ENCODE measurements at places on chromosomes 16 and 17. TPM values are rescaled to one million over a fixed set of nuclear protein-coding genes. Genes with fewer than 3 reads are reported as not detected.

ST6GALNAC1 gene
- total RNA-seq, result not detected

EFCAB5 gene
- total RNA-seq, result 0.87 TPM

SLC47A1 gene
- total RNA-seq, result 5.3 TPM

UNC45B gene
- not detected for total RNA-seq

ZNF423 gene
- not detected for total RNA-seq

AOC3 gene
- total RNA-seq, result 0.13 TPM

MYBBP1A gene
- 249 TPM for total RNA-seq

PPP1R1B gene
- 1.4 TPM for total RNA-seq

ABI3 gene
- not detected for total RNA-seq

SULT1A3 gene
- total RNA-seq, result 5.3 TPM

BAHCC1 gene
- total RNA-seq, result 10.4 TPM

TMEM220 gene
- total RNA-seq, result not detected

EFNB3 gene
- total RNA-seq, result 3.1 TPM

PLD6 gene
- 10.9 TPM for total RNA-seq

SLC38A8 gene
- not detected for total RNA-seq

CHST4 gene
- total RNA-seq, result not detected

IGFALS gene
- 0.29 TPM for total RNA-seq

TBKBP1 gene
- total RNA-seq, result 4.7 TPM

MAF gene
- 6.0 TPM for total RNA-seq

RNU2-1 gene
- not detected for total RNA-seq

NUPR1 gene
- total RNA-seq, result 15.4 TPM

ACBD4 gene
- 10.2 TPM for total RNA-seq

CLDN6 gene
- not detected for total RNA-seq

NPB gene
- 0.11 TPM for total RNA-seq

NXPH3 gene
- not detected for total RNA-seq

ADAP2 gene
- not detected for total RNA-seq

TEKT3 gene
- 2.8 TPM for total RNA-seq

ZFHX3 gene
- 4.4 TPM for total RNA-seq

OTOP2 gene
- not detected for total RNA-seq

IGF2BP1 gene
- total RNA-seq, result 27.8 TPM

CDRT15L2 gene
- total RNA-seq, result not detected

CES4A gene
- total RNA-seq, result not detected

TOX3 gene
- 0.32 TPM for total RNA-seq

TBC1D28 gene
- total RNA-seq, result not detected

CCL5 gene
- not detected for total RNA-seq

GPR142 gene
- total RNA-seq, result not detected

CMTM4 gene
- total RNA-seq, result 19.1 TPM

TERB1 gene
- not detected for total RNA-seq

SMG6 gene
- total RNA-seq, result 13.7 TPM

CLEC18A gene
- 7.2 TPM for total RNA-seq

SMIM36 gene
- not detected for total RNA-seq

TIGD7 gene
- 6.7 TPM for total RNA-seq

FSCN2 gene
- 0.08 TPM for total RNA-seq

TK1 gene
- total RNA-seq, result 209 TPM

PRAC1 gene
- not detected for total RNA-seq

UBFD1 gene
- total RNA-seq, result 88.8 TPM

CCL1 gene
- not detected for total RNA-seq

C16orf89 gene
- total RNA-seq, result not detected

SLC12A3 gene
- not detected for total RNA-seq

DPEP1 gene
- total RNA-seq, result 0.60 TPM

ATP6V0C gene
- total RNA-seq, result 28.7 TPM

ZNRF1 gene
- 36.6 TPM for total RNA-seq

KRT27 gene
- not detected for total RNA-seq

Measured in A375 (cell line).